ENCODE measurements at places on chromosomes 1 and 21.

DNA sequence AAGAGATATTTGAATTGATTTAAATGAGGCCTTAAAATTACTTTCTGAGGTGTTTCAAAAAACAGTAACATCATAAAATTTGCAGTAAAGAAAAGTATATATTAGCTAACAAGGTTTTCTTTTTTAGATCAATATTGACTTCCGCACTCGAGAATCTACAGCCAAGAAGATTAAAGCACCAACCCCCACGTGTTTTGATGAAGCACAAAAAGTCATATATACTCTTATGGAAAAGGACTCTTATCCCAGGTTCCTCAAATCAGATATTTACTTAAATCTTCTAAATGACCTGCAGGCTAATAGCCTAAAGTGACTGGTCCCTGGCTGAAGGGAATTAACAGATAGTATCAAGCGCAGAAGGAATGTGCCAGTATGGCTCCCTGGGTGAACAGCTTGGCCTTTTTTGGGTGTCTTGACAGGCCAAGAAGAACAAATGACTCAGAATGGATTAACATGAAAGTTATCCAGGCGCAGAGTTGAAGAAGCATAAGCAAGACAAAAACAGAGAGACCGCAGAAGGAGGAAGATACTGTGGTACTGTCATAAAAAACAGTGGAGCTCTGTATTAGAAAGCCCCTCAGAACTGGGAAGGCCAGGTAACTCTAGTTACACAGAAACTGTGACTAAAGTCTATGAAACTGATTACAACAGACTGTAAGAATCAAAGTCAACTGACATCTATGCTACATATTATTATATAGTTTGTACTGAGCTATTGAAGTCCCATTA, 3.6 kb downstream of the RGS1 start:
- peak; percentile 22 for DNase-seq

GRCh38 chr1:28127617-28128257, 39.3 kb upstream of the EYA3 start:
- no peak for DNase-seq

GRCh38 chr1:232166942-232167341, 463.0 kb downstream of the SIPA1L2 start:
- DNase-seq, result no peak

- no peak for DNase-seq
Measured at GRCh38 chr1:24503059-24503751, 569 bp downstream of the RCAN3 start.

- no peak for DNase-seq
Measured at GRCh38 chr1:151860504-151861187, 7.1 kb upstream of the THEM5 start.

DNA sequence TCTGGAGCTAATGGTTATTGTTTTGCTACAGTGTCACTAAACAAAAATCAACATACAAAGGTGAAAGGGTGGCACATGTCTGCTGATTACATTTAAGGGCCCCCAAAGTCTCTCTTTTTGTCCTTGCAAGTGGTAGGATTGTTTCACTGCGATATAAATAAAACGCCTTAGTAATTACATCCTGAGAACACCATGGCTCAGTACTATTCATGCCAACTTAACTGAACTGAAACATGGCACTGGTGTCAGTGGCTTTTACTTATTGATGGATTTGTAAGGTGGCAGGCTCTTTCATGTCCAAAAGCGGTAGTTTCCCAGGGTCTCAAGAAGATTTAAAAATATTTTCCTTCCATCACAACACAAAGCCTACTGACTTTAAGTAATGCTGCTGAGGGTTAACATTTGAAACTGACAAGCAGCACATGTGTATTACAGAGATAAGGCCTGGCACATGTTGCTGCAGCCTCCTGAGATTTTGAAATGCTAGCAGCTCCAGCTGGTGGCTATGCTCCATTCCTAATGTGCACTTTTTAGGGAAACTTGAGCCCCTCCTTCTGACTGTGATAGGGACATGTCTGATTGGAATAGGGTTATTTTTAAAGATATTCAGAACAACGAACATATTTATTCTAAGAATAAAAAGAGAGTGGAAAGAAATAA, 86.8 kb downstream of the ATP1B1 start:
- DNase-seq, result no peak

DNA sequence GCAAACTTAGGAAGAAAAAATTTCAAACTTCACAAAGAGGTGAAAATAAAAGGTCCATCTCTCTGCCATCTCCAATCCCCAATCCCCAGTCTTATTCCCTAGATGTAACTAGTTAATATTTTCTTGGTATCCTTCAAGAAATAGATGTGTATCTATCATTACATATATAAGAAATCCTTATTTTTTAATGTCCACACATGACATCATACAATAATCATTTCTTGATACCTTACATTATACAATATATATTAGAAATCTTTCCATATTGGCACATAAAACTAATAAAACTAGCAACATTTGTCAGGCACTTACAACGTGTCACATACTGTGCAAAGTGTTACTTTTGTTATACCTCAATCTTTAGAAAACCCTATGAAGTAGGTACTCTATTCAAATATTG, 16.2 kb downstream of the DOCK7 start:
- DNase-seq, result no peak

DNA sequence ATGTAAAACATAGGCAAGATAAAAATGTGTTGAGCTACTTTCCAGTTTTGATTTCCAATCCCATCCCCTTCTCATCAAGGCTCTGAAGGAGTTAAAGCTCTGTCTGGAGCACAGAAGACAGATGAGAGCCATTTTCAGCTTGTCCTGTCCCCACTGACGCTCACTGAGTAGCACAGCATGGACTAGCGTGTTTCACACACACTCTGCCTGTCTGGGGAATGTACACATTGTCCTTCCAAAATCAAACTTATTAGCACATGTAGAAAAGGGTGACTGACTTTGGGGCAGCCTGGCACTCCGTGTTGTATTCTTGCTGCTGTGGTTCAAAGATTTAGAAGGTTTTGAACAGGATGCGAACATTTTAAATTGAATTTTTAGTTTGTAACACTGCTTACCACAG, 139.2 kb downstream of the NEK7 start:
- DNase-seq, result no peak

- no peak for DNase-seq
Measured at GRCh38 chr1:98368995-98369394, 292.5 kb upstream of the SNX7 start.

- peak; percentile 49 for DNase-seq
Measured at GRCh38 chr1:33163621-33164519, 18.0 kb downstream of the TRIM62 start.

- peak; percentile 6 for DNase-seq
Measured at GRCh38 chr1:196078691-196079090, 529.5 kb downstream of the KCNT2 start.

DNA sequence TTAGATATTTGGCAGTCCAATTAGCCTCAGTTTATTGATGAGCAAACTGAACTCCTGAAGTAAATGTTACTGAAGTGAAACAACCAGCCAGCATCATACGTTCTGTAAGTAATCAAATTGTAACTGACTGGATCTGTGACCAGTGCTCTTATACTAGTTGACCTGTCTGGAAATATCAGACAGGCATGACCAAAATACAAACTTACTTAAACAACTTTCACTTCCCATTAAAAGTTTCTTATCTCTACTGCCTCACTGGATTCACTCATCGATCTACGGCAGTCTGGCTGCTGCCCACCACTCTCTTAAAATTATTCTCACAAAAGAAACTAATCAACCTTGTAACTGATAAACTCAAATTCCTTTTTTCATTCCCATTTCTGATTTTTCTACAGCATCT, 56.4 kb downstream of the WDR3 start:
- DNase-seq, result no peak

Measured in fibroblast of skin of scalp (primary cell).